ENCODE measurements at places on chromosomes 11 and 22. TPM values are rescaled to one million over a fixed set of nuclear protein-coding genes. Genes with fewer than 3 reads are reported as not detected.

- DNase-seq = no peak
Measured at GRCh38 chr22:47036352-47036751, 273.9 kb downstream of the TBC1D22A start.

The NUDT22 gene
- total RNA-seq = 44.8 TPM

GRCh38 chr11:105049481-105049880 is 4.3 kb upstream of the CARD16 start:
- no peak for DNase-seq

GRCh38 chr22:39239561-39240423 is 5.0 kb downstream of the PDGFB start:
- no peak for DNase-seq

The OR4C12 gene
- total RNA-seq = not detected

The TNNT3 gene
- total RNA-seq = 0.76 TPM

The FOLR3 gene
- total RNA-seq = not detected

The OLFML1 gene
- not detected for total RNA-seq

DNA sequence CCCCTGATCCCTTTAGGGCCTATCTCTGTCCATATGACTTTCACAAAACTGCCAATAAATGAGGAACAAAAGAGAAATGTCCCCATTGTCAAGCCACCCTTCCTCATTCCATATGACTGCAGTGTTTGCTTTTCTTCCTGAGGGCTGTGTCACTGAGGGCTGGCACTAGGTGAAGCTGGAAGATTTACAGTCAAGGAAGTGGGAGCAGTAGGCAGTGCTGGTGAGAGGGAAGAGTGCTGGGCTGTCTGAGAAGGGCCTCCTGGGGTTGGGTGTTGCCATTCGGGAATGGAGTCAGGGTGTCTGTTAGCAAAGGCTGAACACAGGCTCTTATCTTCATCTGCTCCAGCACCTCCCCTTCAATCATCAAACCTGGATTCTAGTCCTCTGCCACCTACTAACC is 30.9 kb downstream of the INSC start:
- DNase-seq = no peak

GRCh38 chr11:15119826-15120225 is 5.1 kb downstream of the INSC start:
- no peak for DNase-seq

DNA sequence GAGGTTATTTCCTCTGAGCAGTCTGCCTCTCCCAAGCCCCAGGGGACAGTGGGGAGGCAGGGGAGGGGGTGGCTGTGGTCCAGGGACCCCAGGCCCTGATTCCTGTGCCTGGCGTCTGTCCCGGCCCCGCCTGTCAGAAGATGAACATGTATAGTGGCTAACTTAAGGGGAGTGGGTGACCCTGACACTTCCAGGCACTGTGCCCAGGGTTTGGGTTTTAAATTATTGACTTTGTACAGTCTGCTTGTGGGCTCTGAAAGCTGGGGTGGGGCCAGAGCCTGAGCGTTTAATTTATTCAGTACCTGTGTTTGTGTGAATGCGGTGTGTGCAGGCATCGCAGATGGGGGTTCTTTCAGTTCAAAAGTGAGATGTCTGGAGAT is 3.1 kb downstream of the PIM3 start:
- no peak for DNase-seq

The RFPL3 gene
- total RNA-seq = not detected

GRCh38 chr11:119723243-119723951 is 5.6 kb downstream of the NECTIN1 start:
- no peak for DNase-seq

Data from esophagus squamous epithelium (tissue), 5 donors.